Naive thymus-derived CD4-positive, alpha-beta T cell (primary cell): ENCODE measurements at places on chromosomes 1 and 21. TPM values are rescaled to one million over a fixed set of nuclear protein-coding genes. Genes with fewer than 3 reads are reported as not detected.

GRCh38 chr1:232036181-232036933, 409.8 kb downstream of the DISC1 start:
- H3K27ac ChIP-seq: no peak overlapping the region
- no peak for DNase-seq
- H3K4me1 ChIP-seq: no peaks in the 10 kb centered on the region
- H3K4me3 ChIP-seq: no peak overlapping the region

GRCh38 chr1:73056826-73057225, 774.5 kb upstream of the NEGR1 start:
- no peaks in the 10 kb centered on the region for H3K4me1 ChIP-seq
- no peaks in the 10 kb centered on the region for H3K36me3 ChIP-seq
- no peak for DNase-seq
- H3K27ac ChIP-seq: no peak overlapping the region
- H3K4me3 ChIP-seq: no peak overlapping the region
- H3K27me3 ChIP-seq: no peaks in the 10 kb centered on the region

- H3K4me3 ChIP-seq: no peak overlapping the region
- no peak overlapping the region for H3K27ac ChIP-seq
- peak; percentile 7 for DNase-seq
- no peaks in the 10 kb centered on the region for H3K36me3 ChIP-seq
- H3K4me1 ChIP-seq: no peaks in the 10 kb centered on the region
- no peaks in the 10 kb centered on the region for H3K27me3 ChIP-seq
Measured at GRCh38 chr1:112849425-112850033, 106.5 kb downstream of the SLC16A1 start.

GRCh38 chr1:7463526-7463925, 307.6 kb upstream of the VAMP3 start:
- no peak for DNase-seq
- H3K27ac ChIP-seq: no peak overlapping the region
- no peaks in the 10 kb centered on the region for H3K36me3 ChIP-seq
- H3K4me3 ChIP-seq: no peak overlapping the region

DNA sequence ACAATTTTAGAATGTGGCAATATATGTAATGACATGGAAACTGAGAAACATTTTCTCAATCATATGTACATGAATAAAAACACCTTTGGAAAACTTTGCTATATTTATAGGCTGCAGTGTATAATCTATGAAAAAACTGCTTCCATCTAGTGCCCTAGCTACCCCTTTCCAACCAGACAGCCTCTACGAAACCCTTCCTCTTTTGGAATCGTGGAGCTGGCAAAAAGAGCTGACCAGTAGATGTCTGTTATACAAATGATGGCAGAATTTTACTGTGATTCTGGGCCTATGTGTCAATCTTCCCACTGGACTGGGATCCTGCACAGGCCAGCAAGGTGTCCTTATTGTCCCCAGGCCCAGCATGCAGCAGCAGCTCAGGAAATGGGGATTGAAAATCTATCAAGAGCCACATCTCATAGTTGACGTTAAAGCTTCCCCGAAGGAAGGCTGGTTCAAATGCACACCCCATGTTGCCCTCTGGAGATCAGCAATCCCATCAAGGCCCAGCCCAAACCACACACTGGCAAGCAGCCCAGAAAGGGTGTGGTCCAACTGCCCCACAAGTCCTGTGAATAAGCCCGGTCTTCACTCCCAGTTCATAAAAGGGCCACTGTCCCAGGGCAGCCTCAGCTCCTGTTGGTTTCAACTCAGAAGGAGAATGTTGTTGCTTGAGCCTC, 8.8 kb upstream of the FAM20B start:
- no peak overlapping the region for H3K4me3 ChIP-seq
- H3K27ac ChIP-seq: no peak overlapping the region
- no peaks in the 10 kb centered on the region for H3K36me3 ChIP-seq
- DNase-seq: no peak
- H3K4me1 ChIP-seq: no peaks in the 10 kb centered on the region
- no peaks in the 10 kb centered on the region for H3K27me3 ChIP-seq

DNA sequence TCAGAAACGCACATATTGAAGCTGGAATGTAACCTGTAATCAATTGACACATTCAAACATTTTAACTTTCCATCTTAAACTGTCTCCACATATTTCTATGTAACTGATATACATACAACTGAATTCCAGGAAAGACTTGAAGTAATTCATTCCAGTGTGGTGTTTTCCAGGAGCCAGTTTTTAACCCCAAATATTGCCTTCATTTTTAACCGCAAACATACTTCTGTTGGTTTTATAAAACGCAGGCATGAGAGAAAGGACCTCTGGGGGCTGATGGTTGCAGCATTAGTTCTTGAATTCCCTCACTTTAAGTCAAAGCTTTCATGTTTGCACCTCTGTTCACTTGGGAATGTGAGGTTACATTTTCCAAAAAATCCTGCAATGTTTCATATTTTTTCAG, 204.1 kb downstream of the CRB1 start:
- H3K36me3 ChIP-seq: no peaks in the 10 kb centered on the region
- no peaks in the 10 kb centered on the region for H3K27me3 ChIP-seq
- no peak overlapping the region for H3K27ac ChIP-seq
- H3K4me3 ChIP-seq: no peak overlapping the region

DNA sequence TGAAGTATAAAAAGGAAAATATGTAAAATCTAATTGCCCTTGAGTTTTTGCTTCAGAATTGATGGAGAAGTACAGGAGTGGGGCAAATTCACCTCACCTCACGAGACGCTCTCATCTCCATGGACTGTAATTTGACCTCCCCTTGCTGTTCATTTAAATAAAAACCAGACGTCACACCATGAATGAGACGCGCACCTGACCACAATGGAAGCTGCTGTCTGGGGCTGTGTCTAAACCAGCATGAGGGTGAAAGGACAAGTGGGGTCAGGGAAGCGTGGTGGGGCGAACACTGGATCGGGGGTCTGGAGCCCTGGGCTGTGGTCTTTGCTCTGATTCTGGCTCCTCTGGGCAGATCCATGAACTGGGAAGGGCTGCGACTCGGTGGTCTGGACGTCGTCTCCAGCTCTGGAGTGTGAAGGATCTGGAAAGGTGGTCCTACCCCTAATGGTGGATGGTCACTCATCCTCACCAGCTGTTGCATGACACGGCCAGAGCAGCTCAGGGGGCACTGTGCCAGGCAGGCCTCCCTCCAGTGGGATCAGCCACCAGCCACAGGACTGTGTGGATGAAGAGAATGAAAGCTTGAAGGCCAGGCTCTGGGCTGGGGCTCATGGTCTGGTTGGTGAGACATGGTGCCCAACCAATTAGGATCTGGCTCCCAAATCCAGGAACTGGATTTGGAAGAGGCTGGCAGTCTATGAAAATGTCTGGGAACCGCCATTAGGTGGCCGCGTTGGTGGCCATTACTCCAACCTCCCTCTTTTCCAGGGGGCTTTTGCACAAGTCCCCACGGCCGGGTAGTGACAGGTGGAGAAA, 728.6 kb downstream of the PTPRU start:
- no peaks in the 10 kb centered on the region for H3K36me3 ChIP-seq
- no peak for DNase-seq
- H3K27ac ChIP-seq: no peak overlapping the region
- no peak overlapping the region for H3K4me3 ChIP-seq
- H3K4me1 ChIP-seq: no peaks in the 10 kb centered on the region
- no peaks in the 10 kb centered on the region for H3K27me3 ChIP-seq

DNA sequence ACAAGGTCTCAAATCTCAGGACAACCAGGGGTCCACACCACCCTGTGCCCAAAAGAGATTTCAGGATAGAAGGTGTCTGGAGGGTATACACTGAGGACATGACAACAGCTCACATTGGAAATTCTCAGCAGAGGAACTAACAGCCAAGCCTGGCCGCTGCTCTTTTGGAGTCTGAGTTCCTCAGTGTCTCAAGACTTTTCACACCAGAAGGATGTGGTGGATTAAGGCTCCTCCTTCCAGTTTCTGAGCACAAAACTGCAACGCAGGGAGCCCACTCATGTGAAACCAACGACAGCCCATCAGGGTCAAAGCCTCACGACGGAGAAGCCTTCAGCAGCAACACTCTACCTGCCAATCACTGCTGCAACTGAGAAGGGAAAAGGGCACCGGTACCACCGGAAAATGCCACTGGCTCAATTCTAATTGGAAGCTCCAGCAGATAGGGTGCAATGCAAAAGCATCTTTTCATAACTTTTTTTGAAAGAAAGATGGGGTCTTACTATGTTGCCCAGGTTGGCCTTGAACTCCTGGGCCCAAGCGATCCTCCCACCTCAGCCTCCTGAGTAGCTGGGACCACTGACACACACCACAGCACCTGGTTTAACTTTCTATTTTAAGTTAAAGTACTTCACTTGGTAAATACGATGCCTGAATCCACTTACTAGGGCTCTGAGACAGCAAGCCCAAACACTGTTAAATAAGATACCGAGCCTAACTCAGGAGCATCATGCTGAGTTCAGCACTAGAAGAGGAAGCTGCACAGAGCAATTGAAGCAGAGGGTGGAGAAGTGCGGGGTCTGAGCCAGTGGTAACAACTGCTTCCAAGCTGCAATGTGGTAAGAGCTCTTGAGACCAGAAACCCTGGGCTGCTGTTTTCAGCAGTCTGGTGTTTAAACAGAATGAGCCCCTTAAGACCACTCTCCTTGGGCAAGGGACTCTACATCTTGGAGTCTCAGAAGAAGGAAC, 7.8 kb downstream of the CAPZB start:
- peak overlapping the region; percentile 75 for H3K27ac ChIP-seq
- H3K27me3 ChIP-seq: no peaks in the 10 kb centered on the region
- H3K4me3 ChIP-seq: peak overlapping the region; percentile 50
- H3K36me3 ChIP-seq: peaks cover 3% of the 10 kb centered on the region
- DNase-seq: no peak

- peaks cover 8% of the 10 kb centered on the region for H3K4me1 ChIP-seq
- H3K27ac ChIP-seq: peak overlapping the region; percentile 73
- no peaks in the 10 kb centered on the region for H3K36me3 ChIP-seq
- no peaks in the 10 kb centered on the region for H3K27me3 ChIP-seq
Measured at GRCh38 chr1:147600119-147601111, 59.1 kb downstream of the BCL9 start.

DNA sequence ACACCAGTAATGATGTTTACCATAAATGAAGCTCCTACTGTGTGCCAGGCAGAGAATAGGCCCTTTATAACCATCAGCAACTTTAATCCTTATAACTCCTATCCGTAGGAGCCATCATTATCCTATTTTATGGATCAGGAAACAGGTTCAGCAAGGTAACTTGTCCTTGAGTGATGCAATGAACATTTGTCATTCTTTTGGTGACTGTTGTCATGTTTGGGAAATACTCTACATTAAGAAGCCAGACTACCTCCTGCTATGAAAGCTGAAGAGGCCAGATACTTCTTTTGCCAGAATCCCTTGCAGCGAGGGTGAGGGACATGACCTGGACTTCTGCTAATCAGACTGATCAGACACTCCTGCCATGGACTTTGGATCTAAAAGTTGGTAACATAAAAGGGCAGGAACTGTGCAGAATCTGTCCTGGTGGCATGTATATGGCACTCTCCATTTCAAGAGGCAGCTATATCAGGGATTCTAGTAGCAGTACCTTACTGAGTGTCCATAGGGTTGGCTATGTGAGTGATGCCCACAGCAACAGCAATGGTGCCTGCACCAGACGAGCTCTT, 33.1 kb upstream of the SRRM1 start:
- H3K27me3 ChIP-seq: no peaks in the 10 kb centered on the region
- H3K27ac ChIP-seq: no peak overlapping the region
- no peaks in the 10 kb centered on the region for H3K4me1 ChIP-seq
- no peak for DNase-seq

DNA sequence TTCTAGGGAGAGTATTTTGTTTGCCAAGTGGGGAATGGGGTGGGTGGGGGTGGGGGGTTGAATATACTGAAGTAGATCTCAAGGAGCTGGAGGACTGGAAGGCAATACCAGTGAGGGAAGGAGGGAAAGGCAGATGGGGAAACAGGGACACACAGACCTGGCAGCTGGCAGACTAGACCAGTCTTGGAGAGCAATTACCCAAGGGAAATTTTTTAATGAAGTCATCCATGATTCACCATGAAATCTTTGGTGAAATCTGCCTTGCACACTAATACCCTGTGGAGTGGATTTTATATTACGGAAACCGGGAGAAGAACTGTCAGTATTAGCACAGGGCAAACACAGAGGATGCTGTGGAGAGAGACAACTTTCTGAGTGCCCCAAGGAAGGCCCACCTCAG, 29.7 kb upstream of the MARK1 start:
- DNase-seq: no peak
- H3K27ac ChIP-seq: no peak overlapping the region
- no peak overlapping the region for H3K4me3 ChIP-seq
- H3K36me3 ChIP-seq: no peaks in the 10 kb centered on the region
- H3K4me1 ChIP-seq: no peaks in the 10 kb centered on the region

- no peaks in the 10 kb centered on the region for H3K27me3 ChIP-seq
- no peaks in the 10 kb centered on the region for H3K36me3 ChIP-seq
- no peak overlapping the region for H3K27ac ChIP-seq
- H3K4me1 ChIP-seq: no peaks in the 10 kb centered on the region
Measured at GRCh38 chr1:30693822-30694221, 29.6 kb downstream of the MATN1 start.

DNA sequence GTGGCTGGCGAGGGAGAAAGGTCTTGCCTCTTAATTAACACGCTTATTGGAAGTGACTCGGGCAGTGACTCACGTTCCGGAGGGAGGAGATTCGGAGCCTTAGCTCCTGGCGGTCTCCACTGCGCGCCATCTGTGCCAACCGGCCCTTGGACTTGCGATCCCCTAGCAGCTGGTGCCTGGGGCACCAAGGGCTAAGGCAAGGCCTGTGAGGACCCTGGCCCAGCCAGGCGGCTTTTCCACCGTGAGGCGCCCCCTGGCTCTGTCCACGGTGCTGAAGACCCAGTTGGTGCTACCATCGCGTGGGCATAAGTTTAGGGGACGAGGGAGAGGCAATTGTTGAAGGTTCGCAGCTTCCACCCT, 1.3 kb upstream of the SYT6 start:
- peaks cover 6% of the 10 kb centered on the region for H3K4me1 ChIP-seq
- peaks cover 7% of the 10 kb centered on the region for H3K27me3 ChIP-seq
- no peaks in the 10 kb centered on the region for H3K36me3 ChIP-seq
- DNase-seq: peak; percentile 21
- no peak overlapping the region for H3K4me3 ChIP-seq
- no peak overlapping the region for H3K27ac ChIP-seq

DNA sequence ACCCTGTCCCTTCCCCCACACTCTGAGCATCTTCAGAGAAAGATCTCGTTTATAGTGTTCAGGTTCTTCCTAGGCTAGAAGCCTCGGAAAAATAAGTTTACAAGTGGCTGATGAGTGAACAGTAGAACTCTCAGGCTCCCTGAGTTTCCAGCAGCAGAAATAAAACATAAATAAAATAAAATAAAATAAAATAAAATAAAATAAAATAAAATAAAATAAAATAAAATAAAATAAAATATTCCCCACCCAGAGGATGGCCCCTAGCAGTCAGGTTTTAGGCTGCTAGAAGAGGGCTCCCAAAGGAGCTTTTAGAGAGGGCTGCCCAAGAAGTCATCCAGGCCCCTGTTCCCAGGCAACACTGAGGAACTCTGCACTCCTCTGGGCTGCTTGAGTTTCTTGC, 55.1 kb downstream of the KCNC4 start:
- H3K4me1 ChIP-seq: no peaks in the 10 kb centered on the region
- no peaks in the 10 kb centered on the region for H3K27me3 ChIP-seq
- DNase-seq: no peak
- no peaks in the 10 kb centered on the region for H3K36me3 ChIP-seq
- H3K27ac ChIP-seq: no peak overlapping the region

GRCh38 chr1:147627435-147628110, 42.8 kb downstream of the ACP6 start:
- DNase-seq: peak; percentile 43
- H3K27me3 ChIP-seq: no peaks in the 10 kb centered on the region
- H3K4me3 ChIP-seq: no peak overlapping the region

- H3K4me3 ChIP-seq: no peak overlapping the region
- peaks cover 21% of the 10 kb centered on the region for H3K36me3 ChIP-seq
- H3K27ac ChIP-seq: no peak overlapping the region
- no peak for DNase-seq
Measured at GRCh38 chr1:201964261-201964660, 9.0 kb downstream of the TIMM17A start.

PLA2G2D gene
- total RNA-seq: not detected

LCE3E gene
- total RNA-seq: not detected

GBP5 gene
- 53.6 TPM for total RNA-seq
